ENCODE measurements at places on chromosomes 5 and 9.

- DNase-seq, result no peak
These were observed 40.2 kb upstream of the TMED7 start for GRCh38 chr5:115666023-115666422.

DNA sequence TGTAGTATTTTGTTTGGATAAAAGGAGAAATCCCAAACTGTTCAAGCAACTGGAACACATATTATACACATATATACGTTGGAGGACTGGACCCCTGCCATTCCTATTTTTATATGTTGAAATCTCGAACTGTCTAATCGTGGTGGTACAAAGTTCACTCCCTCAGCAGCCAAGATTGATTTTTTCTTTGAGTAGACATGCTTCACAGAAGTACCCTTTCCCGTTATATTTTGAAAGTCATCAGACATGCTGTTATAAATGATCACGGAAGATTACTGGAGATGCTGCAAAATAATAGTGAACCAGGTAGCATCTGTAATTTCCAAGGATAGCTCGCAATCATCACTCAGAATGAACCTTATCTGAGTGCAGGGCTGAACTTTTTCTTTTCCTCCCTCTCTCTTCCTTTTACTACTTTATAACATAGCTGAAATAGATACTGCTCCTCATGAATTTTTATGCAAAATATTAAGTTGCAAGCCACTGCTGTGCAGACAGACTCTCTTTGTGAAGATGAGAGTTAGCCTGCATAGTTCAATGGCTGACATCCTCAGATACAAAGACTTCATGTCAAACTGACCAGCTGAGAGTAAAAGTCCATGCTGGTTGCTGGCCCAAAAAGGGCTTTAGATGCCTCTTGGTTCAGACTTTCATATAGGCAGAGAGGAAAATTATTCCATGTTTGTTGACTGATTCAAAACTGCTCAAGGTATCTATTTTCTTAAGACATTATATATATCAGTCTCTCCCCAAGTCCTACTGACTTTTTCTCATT, 451.9 kb downstream of the TMEM38B start:
- DNase-seq, result no peak

DNA sequence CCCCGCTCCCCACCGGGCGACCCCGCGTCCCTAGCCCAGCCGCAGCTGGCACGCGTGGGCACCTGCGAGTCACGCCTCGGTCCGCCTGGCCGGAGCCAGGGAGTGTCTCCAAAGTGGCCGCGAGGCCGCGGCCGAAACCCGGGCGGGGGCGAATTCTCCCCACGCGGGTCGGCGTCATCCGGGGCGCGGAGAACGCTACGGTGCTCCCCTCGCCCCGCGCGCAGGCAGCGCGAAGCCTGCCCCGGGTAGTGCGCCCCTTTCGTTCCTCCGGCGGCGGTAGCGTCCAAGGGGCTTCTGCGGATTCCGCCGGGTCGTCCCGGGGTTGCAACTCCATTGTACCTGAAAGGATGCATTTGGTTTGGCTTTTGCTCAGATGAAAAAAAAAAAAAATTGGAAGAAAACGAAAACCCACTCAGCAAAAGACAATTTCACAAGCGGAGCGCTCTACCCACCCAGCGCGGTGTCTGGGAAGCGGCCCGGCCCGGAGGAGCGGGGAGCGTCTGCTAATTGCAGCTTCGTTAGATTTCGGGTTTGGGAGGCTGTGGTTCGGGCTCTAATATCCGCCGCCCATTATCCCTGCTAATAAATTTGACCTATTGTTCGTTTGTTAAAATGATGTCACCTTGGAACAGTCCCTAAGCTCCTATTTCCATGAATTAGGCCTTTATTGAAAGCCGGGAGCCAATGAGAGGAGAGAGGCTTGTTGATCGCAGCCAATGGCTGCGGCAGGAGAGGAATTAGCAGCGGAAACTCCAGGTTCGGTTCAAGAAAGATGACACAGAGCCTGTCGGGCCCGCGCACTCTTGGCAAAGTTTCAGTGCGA, at the start of gene TLX3:
Gene TLX3 (plus strand): TSS at position 796 of the 823 bp plus-strand sequence. CDS start 118 bp downstream, outside the sequence.
- peak; percentile 83 for DNase-seq

GRCh38 chr9:10265153-10265631, 347.6 kb downstream of the PTPRD start:
- no peak for DNase-seq

DNA sequence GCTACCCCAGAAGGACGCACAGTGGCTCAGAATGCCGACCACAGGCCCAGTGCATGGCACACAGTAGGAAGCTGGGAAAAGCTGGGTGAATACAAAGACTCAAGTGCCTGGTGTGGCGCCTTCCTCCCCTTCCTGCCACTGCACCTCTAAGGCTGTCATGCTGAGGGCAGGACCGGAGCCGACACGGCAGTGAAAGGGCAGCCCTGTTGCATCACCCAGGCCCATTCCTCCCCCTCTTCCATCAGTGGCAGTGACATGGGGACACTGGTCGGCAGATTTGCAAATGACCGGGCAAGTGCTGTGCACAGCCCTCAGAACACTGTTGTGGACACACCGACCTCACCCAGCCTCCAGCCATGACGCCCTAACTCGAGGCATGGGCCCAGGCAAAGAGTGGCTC, 84.0 kb downstream of the STK10 start:
- no peak for DNase-seq

DNA sequence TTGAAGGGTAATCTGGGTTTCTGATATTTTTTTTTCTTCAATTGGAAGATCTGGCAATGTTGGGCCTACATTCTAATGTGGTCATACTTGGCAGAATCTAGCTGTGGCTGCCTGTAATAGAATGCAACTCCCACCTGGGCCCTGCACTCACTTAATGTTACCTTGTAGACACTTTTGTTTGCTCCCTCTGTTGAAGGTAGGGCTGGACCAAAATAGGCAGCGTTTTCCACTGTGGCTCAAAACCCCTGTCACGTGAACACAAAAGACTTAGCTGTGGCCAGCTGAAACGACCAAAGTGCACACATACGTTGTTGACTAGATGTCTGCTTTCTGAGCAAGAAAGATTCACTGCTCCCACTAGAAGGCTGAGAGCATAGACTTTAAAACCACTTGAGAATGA, 117.6 kb upstream of the HMHB1 start:
- no peak for DNase-seq

- peak; percentile 3 for DNase-seq
These were observed 1.2 kb downstream of the CKS2 start for GRCh38 chr9:89312222-89312571.

DNA sequence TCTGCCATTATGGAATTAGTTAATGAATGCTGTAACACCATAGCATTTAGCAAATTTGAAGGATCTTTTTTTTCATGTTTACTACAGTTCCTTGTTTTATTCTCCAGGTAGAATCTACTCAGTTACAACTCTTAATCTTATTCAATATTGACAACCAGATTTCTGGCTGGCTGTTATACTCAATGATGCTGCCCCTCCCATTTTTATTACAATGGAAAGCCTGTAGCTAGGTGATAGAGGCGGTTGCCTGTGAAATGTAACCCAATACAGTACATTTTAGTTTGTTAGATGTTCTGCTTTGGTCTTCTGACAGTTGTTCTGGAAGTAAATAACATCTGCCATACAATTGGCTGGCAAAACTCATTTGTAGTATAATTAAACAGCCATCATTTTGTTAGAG, 294.2 kb downstream of the DMRTA1 start:
- DNase-seq, result no peak

DNA sequence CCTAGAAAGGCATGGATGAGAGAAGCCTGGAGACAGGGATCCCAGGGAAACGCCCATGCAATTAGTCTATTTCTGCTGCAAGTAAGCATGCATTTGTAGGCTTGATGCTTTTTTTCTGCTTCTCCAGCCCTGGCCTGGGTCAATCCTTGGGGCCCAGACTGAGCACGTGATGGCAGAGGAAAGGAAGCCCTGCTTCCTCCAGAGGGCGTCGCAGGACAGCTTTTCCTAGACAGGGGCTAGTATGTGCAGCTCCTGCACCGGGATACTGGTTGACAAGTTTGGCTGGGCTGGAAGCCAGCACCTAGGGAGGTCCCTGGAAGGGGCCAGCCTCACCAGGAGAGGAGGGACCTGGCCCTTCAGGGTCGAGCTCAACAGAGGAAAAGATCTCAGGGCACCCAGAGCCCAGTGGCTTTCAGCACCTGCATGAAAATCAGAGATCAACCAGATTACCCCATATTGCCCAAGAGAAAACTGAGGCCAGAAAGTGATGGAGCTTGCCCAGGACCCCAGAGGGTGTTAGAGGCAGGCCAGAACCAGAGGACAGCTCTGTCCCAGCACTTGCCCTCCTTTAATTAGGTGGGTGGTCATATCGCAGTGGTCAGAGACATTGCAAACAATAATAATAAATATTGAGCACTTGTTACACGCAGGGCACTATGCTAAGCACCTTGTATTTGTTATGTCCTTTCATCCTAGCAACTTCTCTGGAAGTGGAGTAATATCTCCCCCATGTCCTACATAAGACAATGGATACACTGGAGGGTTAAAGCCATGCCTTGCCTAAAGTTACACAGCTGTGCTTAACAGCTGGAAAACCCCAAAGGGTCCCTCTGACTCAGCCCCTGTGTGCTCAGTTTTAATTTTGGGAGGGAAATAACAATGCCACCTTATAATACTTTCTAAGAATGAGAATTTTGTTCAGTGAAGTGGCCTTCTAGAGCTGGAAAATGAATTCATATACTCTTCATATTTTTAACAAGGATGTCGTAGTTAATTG, 67.1 kb downstream of the KLF4 start:
- peak; percentile 81 for DNase-seq

GRCh38 chr5:168670881-168671575, 91.9 kb upstream of the PANK3 start:
- no peak for DNase-seq

- no peak for DNase-seq
These were observed 43.0 kb downstream of the PARP8 start for GRCh38 chr5:50709471-50709870.

GRCh38 chr9:34995670-34996060, 6.1 kb downstream of the DNAJB5 start:
- DNase-seq, result no peak

- no peak for DNase-seq
These were observed 43.3 kb upstream of the TJP2 start for GRCh38 chr9:69130456-69131441.

- no peak for DNase-seq
These were observed 99.4 kb downstream of the OXCT1 start for GRCh38 chr5:41770799-41771198.

GRCh38 chr9:136488247-136489214, 5.7 kb upstream of the SEC16A start:
- no peak for DNase-seq

DNA sequence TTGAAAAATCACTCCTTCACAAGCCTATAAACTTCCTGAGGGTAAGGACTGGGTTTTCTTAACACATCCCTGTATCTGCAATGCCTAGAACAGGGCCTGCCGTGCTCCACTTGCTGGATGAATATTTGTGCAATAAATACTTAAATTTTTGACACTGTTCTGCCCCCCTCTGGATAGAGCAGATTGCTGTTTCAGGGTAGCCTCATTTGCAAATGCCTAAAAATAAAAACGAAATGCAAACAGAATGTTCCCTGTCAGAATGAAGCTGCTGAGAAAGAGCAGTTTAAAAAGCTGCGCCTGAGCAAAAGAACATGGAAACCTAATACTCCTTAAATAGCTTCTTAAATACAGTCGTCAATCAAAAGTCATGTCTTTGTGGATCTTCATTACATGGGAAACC, 385.3 kb downstream of the PRELID2 start:
- DNase-seq, result no peak

GRCh38 chr5:125455041-125455440, 708.6 kb upstream of the ZNF608 start:
- no peak for DNase-seq

- no peak for DNase-seq
These were observed 1.4 kb downstream of the DOK3 start for GRCh38 chr5:177508221-177508611.

GRCh38 chr5:56447232-56447631, 214.1 kb upstream of the ANKRD55 start:
- DNase-seq, result no peak

DNA sequence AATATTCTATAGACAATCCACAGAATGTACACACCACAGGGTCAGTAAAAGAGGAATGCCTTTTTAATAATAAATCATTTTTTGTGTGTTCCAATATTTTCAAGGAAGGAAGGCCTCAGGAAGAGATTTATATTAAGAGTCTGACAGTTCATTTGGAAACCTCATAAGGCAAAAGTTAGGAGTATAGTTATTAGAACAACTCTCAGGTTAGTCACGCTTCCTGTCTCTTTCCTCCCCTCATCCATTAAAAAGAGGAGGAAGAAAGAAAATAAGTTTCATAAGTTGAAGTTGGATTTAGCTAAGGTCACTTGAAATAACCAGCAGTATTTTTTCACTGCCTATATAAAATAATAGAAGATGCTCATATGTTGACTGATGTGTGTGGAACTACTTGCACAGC, 863.2 kb downstream of the PTPRD start:
- no peak for DNase-seq

- DNase-seq, result peak; percentile 33
These were observed 421.7 kb downstream of the SPATA31D1 start for GRCh38 chr9:82410306-82410705.

- no peak for DNase-seq
These were observed 235.8 kb downstream of the TMEM38B start for GRCh38 chr9:105930011-105930627.

DNA sequence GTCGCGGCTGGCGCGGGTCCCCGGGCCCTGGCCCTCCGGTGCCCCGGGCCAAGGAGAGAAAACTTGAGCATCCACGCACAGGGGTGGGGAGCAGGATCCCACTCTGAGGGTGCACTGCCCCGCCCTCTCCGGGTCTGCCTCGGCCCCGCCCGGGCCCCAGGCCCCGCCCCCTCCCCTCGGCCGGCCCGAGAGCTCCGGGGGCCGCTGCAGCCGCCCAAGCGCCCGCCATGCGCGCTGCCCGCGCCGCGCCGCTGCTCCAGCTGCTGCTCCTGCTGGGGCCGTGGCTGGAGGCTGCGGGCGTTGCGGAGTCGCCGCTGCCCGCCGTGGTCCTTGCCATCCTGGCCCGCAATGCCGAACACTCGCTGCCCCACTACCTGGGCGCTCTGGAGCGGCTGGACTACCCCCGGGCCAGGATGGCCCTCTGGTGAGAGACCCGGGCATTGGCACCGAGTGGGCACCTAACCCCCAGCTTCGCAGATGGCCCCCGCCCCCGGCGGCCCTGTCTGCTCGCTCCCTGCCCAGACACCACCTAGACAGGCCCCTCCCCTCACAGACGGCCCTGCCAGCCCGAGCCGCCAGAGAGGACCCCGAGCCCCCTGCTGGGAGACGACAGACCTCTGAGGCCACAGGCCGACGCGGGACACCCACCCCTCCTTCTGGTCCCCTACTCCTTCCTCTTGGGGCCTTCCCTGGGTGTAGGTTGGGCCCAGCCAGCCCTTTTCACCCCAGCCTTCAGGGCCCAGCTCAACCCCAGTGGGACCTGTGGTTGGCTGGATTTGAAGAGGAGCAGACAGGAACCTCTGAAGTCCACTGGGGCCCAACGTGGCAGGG, at the start of gene CERCAM:
Gene CERCAM (plus strand): TSS at position 207 of the 831 bp plus-strand sequence. CDS start 21 bp downstream, at position 228.
- no peak for DNase-seq

DNA sequence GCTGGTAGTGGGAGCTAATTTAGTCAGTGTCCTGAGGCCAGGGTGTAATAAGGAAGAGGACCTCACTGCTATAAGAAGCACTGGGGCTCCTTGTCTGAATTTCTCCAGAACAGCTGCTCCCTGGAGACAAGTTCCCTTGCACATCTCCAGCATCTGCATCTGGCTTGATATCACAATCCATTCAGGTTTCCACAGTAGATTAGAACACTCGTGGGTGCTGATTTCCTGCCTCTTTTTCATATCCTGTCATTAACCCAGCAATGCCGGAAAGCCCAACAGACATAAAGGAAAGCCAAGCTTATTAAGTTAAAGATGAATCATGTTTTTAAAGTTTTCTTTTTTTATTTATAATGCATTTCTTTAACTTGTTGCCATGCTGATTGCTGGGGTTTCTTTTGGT, 232.3 kb upstream of the WWC1 start:
- DNase-seq, result no peak

GRCh38 chr9:36842560-36843530, 191.2 kb downstream of the PAX5 start:
- DNase-seq, result no peak

Data from NCI-H748 treated with DMSO at 0.1 percent for 48 hours (cell line).